A549 treated with CpdA at 1 μM for 4 hours (cell line): ENCODE measurements at places on chromosomes 3 and 15. TPM values are rescaled to one million over a fixed set of nuclear protein-coding genes. Genes with fewer than 3 reads are reported as not detected.

Gene WDR93
- 0.06 to 0.28 TPM (median 0.21 TPM) in 4 of 5 replicates, not detected in the other for total RNA-seq

Gene SAMMSON
- not detected in 5 replicates for total RNA-seq

Gene IFT80
- total RNA-seq: 11.3 to 18.1 TPM (median 12.3 TPM) in 5 replicates

Gene CISH
- total RNA-seq: 0.46 to 0.78 TPM (median 0.66 TPM) in 5 replicates

Gene SLC2A2
- total RNA-seq: not detected in 5 replicates
